ENCODE measurements at places on chromosomes 5 and 9.

- no peak for DNase-seq
Measured at GRCh38 chr5:158929552-158930218, 170.0 kb downstream of the EBF1 start.

DNA sequence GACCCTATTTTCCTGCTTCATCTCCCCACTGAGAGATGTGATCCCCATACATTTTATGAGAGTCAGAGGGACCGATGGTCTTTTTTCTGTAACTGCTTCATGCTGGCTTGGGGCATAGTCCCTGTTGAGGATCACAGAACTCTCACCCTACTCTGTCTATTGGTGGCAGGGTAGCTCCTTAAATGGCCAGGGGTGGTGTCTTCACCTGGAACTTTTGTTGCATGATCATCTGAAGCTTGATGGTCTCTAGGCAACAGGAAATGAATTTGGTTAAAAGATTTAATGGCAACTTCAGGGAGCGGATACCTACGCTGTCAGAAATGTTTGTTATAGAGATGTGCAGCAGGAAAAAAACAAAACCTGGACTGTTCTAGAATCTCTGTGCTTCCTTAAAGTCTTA, 87.0 kb upstream of the GLIS3 start:
- DNase-seq: no peak

GRCh38 chr5:33309068-33309467, 131.7 kb upstream of the TARS1 start:
- no peak for DNase-seq

DNA sequence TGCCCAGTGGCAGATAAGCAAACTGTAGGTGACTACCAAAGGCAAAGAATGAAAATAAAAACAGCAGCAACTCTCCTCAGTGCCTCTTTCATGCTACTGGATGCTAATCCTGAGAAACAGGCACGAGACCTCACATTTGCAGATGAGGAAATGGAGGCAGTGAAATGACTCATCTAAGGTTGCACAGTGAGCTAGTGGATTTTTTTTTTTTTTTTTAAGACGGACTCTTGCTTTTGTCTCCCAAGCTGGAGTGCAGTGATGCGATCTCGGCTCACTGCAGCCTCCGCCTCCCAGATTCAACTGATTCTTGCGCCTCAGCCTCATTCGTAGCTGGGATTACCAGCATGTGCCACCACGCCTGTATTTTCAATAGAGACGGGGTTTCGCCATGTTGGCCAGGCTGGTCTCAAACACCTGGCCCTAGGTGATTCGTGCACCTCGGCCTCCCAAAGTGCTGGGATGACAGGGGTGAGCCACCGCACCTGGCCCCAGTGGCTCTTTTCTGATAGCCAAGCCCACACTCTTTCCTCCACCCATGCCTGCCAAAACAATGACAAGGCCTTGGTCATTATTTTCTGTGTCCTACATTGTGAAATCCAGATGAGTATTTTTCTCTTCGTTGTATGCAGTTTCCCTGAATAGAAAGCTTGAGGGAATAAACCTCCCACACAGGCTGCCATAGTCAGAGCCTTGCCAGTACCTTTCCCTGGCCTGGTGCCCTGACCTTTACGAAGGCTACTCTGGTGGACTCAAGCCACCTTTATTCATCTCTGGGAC, 19.2 kb downstream of the DOCK2 start:
- no peak for DNase-seq

GRCh38 chr9:85522459-85523092, 219.2 kb downstream of the AGTPBP1 start:
- DNase-seq: peak; percentile 64

DNA sequence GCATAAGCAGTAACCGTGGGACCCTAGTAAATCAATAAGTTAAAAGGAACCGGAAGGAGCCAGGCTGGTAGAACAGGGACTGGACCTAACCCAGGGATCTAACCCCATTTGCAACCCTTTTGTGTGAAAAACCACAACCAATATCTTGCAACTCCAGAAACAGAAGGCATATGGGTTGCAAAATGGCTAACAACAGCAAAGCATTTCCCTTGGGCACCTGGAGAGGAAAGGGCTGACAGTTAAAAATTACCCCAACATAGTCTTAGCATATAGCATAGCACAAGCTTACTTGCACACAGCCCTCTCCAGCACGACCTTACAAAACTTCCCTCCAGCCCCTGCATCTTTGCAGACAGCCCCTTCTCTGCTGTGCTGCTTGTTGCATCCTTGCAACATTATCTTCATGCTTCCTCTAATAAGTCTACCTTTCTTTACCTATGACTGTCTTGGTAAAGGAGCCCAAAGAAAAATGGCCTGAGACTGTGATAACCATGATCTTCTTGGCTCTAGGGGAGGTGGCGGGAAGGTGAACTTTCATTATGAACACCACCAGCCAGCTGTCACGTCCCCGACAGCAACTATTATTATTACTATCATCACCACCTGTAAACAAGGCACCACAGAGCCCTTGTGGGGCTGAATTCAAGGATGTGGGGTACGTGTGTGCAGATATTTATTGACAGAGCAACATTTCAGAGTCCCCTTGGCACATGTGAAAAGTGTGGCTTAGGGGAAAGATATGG, 49.8 kb downstream of the PRRC1 start:
- no peak for DNase-seq

GRCh38 chr9:34589636-34590380, at the start of gene CNTFR:
CNTFR (minus strand) TSS chr9:34589724; CDS start chr9:34568981, 20,743 bp downstream.
- DNase-seq: peak; percentile 81

All from sciatic nerve (tissue), 2 donors.